ENCODE measurements at places on chromosomes 7 and 10. TPM values are rescaled to one million over a fixed set of nuclear protein-coding genes. Genes with fewer than 3 reads are reported as not detected.

GRCh38 chr7:132425942-132426341 lies 150.3 kb downstream of the PLXNA4 start:
- DNase-seq: no peak

Gene SLC39A12
- total RNA-seq: not detected

- peak; percentile 67 for DNase-seq
Measured at GRCh38 chr10:79001082-79001885, 67.5 kb upstream of the ZMIZ1 start.

Gene KIN
- total RNA-seq: 9.5 TPM

DNA sequence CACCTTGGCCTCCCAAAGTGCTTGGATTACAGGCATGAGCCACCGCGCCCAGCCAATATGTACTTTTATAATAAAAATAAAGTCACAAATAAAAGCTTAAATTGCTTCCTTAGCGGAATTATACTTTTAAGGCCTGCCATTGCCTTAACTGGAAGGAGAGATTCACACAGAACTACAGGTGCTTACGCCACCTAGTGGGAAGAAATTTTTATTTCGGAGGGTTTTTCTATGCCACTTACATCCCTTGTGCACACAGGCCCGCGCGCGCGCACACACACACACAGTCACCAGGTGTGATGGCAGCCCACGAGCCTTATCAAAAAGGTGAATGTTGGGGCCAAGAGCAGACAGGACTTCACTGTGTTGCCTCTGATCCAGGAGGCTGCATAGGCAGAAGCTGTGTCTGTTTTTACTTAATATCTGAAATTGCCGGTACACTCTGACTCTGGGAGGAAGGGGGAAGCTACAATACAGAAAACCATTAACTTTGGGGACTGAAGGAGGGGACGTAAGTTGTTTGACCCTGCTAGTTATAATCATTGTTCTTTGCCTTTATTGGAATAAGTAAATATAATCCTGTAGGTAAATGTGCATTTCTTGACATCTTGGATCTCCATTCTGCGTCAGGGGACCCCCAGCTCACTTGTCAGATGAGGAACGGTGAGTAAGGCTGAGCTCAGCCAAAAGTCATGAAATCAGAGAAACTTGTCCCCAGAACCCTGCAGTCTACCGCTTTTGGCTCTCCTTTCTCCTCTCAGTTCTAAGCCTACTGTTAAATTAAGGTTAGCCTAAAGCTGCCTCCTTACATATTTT lies 87.1 kb downstream of the SLC16A9 start:
- DNase-seq: peak; percentile 72

DNA sequence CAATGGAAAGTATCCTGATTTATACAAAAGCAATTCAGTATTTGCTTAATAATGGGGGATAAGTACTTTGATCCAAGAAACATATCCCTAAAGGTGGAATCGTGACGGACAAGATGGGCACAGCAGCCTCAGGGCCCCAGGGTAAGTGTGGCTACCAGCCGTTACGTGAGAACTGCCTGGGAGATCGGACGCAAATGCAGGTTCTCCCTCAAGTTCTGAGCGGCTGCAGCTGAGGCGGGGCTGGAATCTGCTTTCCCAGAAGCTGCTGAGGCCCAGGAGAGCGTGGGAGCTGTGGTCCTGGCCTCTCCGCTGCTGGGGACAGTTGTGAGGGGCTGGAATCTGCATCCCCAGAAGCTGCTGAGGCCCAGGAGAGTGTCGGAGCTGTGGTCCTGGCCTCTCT lies 13.5 kb downstream of the FOXL3 start:
- no peak for DNase-seq

Gene TAC1
- not detected for total RNA-seq

Gene PSD
- total RNA-seq: 1.6 TPM

Gene HOXA9
- 17.1 TPM for total RNA-seq

- no peak for DNase-seq
Measured at GRCh38 chr7:977326-978048, 2.1 kb upstream of the COX19 start.

Gene OSBPL3
- 39.3 TPM for total RNA-seq

- peak; percentile 96 for DNase-seq
Measured at GRCh38 chr10:62166331-62167131, 102.1 kb downstream of the RTKN2 start.

Gene LIPF
- total RNA-seq: not detected

Gene ZNF32
- total RNA-seq: 29.0 TPM

DNA sequence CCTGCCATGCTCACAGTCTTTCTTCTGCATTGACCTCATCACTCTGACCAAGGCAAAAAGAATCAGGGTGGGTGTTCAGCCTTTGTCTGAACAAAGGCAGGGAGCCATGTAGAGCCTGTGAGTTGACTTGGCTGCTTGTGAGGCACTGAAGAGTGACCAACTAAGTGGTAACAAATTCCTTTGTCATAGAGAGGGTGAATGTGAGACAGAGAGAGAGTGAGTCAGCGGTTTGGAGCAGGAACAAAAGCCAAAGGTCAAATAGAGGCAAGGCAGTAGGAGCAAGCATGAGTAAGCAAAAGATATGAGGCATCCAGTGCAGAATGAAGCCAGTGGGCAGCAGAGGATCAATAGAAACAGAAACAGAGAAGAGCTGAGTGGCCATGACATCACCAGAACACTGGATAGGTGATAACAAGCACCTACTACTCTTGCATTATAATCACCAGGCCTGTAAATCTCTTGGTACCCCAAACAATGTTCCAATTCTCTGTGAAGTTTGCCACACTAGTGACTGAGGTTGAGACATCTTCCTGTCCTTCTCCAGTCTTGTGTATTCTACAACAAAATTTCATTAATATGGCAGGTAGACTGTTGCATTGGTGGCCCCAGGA lies 116.2 kb upstream of the LAMB4 start:
- peak; percentile 65 for DNase-seq

Gene DCLRE1C
- 12.6 TPM for total RNA-seq

- no peak for DNase-seq
Measured at GRCh38 chr10:123622381-123622780, 43.8 kb upstream of the GPR26 start.
